Stimulated activated CD4-positive, alpha-beta T cell treated with anti-CD3 and anti-CD28 coated beads, Interleukin-1b, Interleukin-23, amount 100 ng/mL, for 1 hour (primary cell): ENCODE measurements at places on chromosomes 1 and 21.
A peak's percentile ranks its signal among the peaks of the same experiment; 100 is the strongest.

DNA sequence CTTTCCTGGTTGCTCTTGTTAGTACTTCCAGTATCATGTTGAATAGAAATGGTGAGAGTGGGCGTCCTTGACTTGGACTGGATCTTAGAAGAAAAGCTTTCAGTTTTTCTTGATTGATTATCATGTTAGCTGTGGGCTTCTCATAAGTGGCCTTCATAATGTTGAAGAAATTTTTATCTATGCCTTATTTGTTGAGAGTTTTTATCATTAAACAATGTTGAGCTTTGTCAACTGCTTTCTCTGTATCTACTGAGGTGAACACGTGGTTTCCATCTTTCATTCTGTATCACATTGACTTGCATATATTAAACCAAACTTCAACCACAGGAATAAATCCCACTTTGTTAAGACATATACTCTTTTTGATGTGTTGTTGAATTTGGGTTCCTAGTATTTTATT lies 29.4 kb downstream of the PRKAB2 start:
- no peak for DNase-seq

DNA sequence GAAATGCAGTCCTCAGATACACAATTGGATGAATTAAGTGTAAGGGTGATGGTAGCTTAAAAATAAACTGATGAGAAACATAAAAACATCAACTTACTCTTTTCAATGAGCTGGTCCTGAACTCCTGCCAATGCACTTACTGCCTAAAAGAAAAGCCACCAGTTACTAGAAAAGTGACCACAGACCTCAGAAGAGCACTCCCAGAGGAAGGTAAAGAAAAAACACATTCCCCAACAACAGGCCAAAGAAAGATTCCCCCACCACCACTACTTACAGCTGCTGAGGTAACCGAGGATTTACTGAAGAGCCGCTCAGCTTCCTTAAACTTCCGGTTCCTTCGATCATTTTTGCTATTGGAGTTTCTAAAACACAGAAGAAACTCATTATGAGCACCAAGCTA lies 5.4 kb downstream of the MEAF6 start:
- no peak for DNase-seq

- DNase-seq: no peak
Observed at GRCh38 chr1:226568077-226568831, 19.7 kb downstream of the STUM start.

- no peak for DNase-seq
Observed at GRCh38 chr21:42518626-42519025, 5.0 kb downstream of the SLC37A1 start.

DNA sequence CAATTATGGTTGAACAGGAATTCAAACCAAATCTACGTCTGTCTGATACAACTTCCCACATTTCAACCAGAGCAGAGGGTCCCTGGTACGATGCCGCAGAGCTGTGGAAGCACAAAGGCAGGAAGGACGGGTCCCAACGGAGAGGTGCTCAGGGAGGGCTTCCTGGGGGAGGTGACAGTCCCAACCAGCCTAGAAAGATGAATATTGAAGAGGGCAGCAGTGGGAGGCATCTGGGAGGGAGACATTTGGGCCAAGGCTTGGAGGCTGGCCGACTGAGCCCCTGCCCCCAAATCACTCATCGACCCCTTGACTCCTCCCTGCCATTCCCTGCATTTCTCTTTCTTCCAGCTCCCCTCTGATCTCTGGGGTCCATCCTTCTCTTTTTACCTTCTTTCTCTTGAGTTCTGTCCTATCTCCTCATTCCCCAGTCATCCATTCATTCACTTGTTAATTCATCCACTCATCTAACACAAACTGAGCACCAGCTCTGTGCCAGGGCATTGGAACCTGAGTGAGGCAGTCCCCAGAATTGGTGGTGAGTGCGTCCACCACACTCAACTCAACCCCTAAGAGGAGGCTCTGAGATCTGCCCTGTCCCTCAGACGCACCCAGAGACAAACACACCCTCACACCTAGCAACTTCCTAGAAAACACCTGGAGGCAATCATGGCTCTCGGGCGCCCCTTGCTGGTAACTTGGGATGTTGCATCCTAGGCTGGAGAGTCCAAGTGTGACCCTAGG lies 13.2 kb upstream of the CELA3B start:
- DNase-seq: peak; percentile 59

GRCh38 chr1:54480525-54480848 lies 67.5 kb upstream of the ACOT11 start:
- DNase-seq: no peak

DNA sequence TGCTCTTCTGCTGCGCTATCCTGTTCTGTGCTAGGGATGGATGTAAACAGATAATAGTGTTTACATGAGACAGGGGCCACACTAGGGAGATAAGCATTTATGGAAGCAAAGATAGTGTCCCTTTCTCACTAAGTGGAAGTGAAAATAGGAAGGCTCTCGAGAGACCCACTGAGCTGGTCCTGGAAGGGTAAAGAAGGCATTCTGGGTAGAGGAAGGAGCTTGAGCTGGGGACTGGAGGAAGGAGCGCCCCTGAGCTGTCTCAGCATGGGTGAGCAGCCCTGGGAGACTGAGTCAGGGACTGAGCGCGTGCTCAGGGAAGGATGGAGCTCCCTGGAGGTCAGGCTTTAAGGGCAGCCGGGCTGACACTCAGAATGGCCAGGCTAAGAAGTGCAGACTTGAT lies 93.3 kb downstream of the IGSF21 start:
- no peak for DNase-seq

DNA sequence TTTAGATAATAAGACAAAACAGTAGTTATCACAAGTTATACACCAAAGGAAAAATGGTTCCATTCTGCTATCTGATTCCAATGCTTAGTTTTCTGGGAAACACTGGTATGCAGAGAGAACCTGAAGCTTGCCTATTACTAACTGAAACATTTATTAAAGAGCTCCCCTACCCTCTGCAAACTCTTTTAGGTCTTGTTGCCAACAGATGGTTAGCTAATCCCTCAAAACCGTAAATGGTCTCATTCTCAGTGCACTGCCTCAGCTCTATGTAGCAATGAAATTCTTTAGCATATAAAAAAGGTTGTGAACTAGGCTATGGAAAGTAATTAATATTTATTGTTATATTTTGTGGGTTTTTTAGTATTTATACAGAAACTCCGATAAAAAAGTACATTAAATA lies 20.4 kb downstream of the C21orf91 start:
- no peak for DNase-seq

DNA sequence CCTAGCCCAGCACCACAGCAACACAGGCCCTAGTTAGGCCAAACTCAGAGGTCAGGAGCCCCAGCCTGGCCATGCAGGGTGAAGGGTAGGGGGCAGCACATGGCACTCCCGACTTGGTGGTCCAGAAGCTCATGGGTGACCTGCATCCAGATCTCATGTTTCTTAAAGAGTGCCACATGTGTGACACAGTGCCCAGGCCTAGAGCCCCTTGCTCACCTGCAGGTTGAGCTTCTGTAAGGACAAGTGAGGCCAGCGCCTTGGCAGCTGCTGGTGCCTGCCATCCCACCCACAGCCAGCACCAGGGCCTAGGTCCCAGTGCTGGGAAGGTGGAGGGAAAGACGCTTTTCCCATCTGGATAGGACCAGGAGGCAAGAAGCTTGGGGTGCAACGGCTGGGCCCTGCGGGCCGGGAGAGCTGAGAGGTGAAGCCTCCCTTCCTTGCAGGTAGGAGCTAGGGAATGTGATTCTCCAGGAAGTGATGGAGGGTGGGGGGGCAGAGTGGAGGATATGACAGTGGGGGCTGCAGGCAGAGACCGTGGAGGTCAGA lies 6.5 kb downstream of the SHISA4 start:
- no peak for DNase-seq

DNA sequence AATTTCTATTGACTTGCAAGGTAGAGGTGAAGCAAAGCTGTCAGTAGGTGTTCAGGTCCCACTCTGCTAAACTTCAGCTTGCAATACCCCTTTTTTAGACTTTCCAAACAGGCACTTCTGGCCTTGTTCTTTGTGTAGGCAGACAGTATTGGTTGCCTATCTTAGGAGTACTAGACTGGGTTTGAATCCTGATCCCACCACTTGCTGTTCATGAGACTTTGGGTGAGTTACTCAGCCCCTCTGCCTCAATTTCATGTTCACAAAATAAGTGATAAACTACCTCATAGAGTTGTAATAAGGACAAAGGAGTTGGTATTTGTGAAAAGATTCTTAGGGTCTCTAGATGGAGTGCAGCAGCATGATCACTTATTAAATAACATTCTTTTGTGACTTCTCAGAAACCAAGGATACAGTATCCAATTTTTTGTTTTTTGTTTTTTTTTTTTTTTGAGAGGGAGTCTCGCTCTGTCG lies 5.2 kb downstream of the RCC1 start:
- no peak for DNase-seq

DNA sequence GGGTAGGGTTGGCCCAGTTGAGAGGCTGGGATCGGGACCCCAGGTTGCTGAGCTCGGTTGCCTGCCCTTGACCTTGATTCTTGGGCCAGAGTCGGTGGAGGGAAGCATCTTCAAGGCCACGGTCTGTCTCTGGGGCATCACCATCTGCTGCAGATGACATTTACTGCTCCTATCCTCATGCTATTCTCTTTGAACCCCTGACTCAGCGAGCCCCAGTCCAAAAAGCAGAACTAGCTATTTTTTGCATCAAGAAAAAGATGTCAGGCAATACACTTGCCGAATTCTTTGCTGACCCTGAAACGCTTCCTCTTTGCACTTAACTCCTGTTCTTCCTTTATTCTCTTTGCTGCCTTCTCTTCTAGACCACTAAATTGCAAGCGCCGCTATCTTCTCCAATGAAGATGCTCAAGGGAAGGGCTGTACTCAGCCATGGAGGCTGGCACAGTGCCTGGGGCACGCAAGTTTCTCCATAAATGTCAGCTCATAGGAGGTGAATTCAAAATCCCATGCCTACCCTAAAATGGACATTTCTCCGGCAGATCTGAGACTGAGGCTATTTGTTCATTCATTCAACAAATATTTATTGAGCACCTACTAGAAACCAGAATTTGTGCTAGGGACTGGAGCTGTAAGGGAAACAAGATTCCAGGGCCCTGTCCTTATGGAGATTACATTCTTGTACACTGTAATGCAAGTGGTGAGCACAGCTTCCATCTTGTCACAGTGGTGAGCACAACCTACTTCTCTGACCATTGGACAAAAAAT lies 20.5 kb upstream of the CAPZB start:
- no peak for DNase-seq

- no peak for DNase-seq
Observed at GRCh38 chr1:192476802-192477298, 98.7 kb upstream of the RGS1 start.

GRCh38 chr1:114075546-114076242 lies 78.0 kb downstream of the SYT6 start:
- DNase-seq: no peak

- no peak for DNase-seq
Observed at GRCh38 chr1:99786751-99787501, 20.5 kb upstream of the FRRS1 start.

- DNase-seq: no peak
Observed at GRCh38 chr21:41164981-41165655, 2.8 kb upstream of the BACE2 start.

DNA sequence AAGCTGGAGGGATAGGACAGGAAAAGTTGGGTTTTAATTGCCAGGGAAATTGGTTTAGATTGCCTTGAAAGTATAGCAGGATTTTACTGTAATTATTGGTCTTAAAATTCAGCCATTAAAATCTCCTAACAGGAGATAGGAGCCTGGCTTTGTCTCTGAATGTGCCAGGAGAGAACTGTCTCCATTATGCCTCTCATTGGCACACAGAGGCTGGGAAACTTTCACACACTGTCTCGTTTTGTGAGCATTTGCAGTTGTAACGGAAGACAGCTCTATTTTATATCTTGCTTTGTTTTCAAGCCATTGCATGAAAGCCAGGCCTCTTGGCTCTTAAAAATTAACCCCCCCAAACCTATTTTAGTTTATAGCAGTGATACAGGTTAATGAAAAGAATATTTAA lies 12.5 kb downstream of the DNAJC6 start:
- no peak for DNase-seq

GRCh38 chr1:244211559-244211944 lies 160.5 kb downstream of the ZBTB18 start:
- no peak for DNase-seq

GRCh38 chr1:203084588-203085527 lies 954 bp downstream of the MYOG start:
- no peak for DNase-seq

DNA sequence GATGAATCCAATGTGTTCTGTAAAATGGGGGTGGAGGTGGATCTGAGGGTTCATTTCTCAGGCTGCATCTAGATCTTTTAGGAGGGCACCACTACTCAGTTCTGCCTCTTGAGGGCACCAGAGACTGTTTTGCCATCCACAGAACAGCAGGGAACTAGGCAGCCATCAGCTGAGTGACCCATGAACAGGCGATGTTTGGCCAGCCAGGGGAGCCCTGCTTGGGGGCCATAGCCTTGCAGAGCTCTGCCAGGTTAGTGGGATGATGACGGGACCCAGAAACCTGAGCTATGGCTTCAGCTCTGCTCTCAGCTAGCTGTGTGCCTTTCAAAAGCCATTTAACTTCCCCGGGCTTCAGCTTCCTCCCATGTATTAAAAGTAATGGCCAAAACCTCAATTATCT lies 13.4 kb upstream of the NOS1AP start:
- no peak for DNase-seq

GRCh38 chr1:159076438-159077119 lies at the start of gene AIM2:
Gene AIM2 (minus strand): TSS chr1:159076766. CDS start chr1:159073499, 3,267 bp downstream.
- peak; percentile 22 for DNase-seq

DNA sequence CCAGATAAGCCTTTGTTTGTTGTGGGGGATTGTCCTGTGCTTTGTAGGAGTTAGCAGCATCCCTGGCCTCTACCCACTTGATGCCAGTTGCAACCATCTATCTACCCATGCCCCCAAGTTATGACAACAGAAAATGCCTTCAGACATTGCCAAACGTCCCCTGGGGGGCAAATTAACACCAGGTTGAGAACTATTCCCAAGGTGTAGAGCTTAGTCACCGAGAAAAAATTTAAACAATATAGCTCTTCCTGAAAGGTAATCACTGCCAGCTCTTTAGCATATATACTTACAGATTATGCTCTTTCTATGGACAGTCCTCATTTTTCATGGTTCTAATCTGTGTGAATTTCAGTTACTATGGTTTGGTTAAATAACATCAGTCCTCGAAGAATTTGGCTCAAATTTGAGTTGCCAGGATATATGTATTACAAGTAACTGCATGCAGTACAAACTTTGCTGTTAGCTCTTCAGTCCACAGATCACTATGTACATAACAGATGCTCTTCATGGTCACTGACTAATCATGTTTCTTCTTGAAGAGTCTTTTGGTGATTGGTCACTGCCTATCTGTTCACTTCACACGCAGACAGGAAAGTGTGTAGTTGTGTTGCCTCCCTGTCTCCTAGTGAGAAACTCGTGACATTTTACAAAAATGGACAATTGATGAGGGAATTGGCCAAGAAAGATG lies 25.2 kb downstream of the MAPKAPK2 start:
- DNase-seq: no peak

- no peak for DNase-seq
Observed at GRCh38 chr1:78222960-78223358, 177.2 kb downstream of the GIPC2 start.

- no peak for DNase-seq
Observed at GRCh38 chr1:117708323-117709248, 102.7 kb downstream of the TENT5C start.
